Activated T-cell treated with anti-CD3 and anti-CD28 coated beads for 48 hours (primary cell): ENCODE measurements at places on chromosomes 11 and 22.

GRCh38 chr11:6745465-6746015 lies 26.2 kb downstream of the OR2AG2 start:
- DNase-seq: no peak

DNA sequence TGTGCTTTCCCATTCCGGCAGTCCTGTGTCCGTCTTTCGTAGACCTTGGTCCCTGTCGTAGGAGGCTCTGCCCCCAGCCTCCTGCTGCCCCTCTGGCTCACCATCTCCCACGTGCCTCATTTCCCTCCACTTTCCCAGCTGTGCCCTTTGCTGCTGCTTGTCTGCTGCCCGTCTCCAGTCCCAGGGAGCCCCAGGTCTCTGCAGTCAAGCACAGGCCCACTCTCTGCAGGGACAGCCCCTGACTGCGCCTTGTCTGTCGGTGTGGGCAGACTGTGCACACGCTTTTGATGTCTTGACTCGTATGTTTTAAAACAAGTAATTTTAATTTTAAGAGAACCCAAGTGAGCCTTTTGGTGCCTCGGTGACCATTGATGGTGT lies 12.4 kb downstream of the DGCR8 start:
- no peak for DNase-seq

DNA sequence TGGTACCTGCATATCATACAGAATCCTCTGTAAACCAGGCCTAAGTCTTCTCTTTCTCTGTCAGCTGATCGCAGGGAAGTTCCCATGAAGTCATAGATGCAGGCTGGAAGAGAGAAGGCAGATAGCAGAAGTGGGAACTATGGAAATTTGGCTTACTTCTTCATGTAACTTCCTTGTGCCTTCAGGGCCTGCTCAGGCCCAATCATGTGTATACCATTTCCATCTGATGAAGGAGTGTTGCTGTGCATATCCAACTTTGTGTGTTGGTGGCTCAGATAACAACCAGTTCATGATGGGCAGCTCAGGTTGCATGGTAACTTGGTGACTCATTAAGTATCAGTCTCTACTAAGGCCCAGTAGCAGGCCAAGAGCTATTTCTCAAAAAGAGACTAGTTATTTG lies 53.1 kb upstream of the CEP295 start:
- DNase-seq: no peak

DNA sequence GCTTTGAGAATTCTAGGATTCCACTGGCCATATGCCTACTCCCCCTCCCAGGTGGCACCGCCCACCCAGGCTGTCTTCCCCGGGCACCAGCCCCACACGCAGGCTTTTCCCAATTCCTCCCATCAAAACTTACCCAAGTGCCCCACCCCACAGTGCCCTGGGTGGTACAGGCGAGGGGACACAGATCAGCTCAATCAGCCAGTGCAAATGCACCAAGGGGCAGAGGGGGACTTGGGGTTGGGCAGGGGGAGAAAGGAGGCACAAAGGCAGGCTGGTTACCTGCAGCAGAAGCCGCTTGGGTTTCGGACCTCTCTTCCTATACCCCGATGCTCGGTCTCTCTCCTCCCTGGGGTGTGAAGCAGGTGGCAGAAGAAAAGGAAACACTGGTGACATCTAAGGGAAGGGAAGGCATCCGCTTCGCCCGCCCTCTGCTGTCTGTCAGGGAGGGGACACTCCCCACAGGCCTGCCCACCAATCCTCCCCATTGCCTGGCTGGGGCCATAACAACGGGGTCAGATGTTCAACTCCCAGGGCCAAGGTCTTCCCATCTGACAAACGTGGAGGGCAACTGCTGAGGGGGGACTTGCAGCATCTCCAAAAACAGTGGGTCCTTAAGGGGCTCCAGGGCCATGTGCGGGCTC lies 14.0 kb downstream of the CBX7 start:
- DNase-seq: no peak

DNA sequence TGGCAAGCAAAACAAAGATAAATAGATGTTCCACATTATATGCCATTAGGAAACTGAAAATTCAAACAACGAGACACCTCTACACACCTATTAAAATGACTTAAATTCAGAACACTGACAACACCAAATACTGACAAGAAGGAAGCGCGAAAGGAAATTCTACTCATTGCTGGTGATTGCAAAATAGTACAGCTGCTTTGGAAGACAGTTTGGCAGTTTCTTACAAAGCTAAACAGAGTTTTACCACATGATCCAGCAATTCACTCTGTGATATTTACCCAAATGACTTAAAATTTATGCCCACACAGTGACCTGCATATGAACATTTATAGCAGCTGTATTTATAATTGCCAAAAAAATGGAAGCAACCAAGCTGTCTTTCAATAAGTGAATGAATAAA lies 232.6 kb downstream of the CASP12 start:
- no peak for DNase-seq

DNA sequence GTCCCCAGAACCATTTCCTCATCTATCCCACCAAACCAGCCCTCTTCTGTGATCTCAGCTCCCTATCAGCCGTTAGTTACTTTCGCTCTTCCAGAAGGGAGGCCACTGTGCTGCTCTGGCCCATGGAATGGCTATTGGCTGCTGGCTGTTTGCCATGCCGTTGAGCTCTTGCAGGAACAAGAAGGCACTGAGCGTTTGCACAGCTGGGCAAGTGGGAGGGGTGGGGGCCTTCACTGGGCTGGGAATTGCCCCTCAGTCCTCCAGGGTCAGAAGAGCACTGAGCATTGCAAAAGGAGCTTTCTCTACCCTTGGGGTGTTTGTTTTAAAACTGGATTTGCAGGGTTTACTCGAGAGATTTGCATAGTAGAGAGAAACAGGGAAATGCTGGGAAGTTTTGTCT lies 129.0 kb upstream of the PARVA start:
- no peak for DNase-seq

- no peak for DNase-seq
Measured at GRCh38 chr22:26968859-26969523, 311.6 kb downstream of the MIAT start.

- DNase-seq: no peak
Measured at GRCh38 chr11:12009617-12010321, 1.3 kb upstream of the DKK3 start.

- no peak for DNase-seq
Measured at GRCh38 chr11:72606748-72607468, 67.3 kb downstream of the PDE2A start.

DNA sequence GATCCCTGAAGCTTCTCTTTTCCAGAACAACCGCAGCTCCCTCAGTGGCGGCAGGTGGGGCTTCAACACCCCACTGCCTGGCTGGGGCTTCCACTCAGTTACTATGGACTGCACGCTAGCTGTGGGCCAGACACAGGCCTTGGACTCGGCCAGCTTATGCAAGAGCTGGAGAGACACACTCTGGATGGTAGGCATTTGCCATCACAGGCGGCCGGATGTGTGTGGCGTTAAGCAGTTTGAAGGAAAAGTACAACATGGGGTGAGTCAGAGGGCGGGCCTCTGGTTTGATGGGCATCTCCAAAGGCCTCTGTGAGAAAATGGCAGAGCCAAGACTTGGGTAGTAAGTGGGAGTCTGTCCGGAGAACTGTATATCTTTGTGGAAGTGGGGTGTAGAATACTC lies 17.6 kb downstream of the KCNJ4 start:
- no peak for DNase-seq

DNA sequence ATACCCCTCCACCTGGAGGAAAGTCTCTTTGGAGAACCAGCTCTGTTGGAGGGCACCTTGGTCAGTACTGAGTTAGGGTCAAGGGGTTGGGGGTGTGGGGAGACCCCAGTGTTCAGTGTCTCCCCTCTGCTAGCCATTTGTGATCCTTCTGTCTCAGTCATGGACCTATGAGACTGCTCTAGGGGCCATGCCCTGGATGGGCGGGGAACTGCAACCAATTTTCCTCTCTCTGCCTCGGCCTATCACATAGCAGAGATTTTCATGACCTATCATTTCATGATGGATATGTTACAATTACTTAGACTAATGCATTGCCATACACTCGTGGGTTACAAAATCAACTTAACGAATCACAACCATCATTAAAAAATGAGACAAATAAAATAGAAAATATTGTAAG lies 7.4 kb downstream of the OTOG start:
- DNase-seq: no peak

- DNase-seq: no peak
Measured at GRCh38 chr11:4644233-4644632, 451 bp downstream of the OR51E1 start.

DNA sequence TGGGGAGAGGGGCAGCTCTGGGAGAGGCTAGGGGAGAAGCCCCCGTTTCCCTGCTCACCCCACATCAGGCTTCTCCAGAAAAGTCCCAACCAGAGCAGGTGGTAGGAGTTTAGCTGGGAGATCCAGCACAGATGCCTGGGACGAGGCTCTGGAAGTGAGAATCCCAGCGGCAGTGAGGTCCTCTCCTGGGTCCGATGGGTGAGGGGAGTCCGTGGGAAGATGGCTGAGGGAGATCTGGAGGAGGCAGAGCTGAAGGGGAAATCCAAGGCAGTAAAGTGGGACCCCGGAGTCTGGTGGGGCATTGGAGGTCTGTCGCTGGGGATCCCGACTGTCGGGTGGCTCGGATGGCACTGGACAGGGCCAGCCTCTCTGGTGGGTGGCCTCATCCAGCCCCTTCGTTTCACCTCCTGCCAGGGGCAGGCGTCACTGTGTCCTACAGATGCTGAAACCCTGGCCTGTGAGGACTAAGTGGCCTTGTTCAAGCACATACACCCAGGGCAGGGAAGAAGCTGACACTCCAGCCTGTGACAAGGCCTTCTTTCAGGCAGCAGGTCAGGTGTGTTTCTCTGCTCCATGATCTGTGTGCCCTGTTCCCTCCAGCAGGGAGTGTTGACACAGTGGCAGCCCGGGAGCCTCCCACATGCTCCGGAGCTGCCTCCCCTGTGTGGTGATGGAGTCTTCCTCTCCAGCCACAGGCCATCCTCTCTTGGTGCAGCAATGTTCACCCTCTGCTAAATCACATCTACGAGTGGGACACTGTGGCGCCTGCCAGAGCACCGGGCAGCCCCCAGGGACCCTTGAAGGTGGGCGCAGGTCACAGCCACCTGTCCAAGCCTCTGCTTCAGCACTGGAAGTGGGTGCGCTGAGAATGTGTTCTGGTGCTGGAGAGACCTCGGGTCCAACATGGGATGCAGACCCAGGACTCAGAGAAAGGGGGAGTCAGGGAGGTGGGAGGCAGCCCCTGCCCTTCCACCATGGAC lies 850.8 kb downstream of the BRD1 start:
- DNase-seq: no peak

DNA sequence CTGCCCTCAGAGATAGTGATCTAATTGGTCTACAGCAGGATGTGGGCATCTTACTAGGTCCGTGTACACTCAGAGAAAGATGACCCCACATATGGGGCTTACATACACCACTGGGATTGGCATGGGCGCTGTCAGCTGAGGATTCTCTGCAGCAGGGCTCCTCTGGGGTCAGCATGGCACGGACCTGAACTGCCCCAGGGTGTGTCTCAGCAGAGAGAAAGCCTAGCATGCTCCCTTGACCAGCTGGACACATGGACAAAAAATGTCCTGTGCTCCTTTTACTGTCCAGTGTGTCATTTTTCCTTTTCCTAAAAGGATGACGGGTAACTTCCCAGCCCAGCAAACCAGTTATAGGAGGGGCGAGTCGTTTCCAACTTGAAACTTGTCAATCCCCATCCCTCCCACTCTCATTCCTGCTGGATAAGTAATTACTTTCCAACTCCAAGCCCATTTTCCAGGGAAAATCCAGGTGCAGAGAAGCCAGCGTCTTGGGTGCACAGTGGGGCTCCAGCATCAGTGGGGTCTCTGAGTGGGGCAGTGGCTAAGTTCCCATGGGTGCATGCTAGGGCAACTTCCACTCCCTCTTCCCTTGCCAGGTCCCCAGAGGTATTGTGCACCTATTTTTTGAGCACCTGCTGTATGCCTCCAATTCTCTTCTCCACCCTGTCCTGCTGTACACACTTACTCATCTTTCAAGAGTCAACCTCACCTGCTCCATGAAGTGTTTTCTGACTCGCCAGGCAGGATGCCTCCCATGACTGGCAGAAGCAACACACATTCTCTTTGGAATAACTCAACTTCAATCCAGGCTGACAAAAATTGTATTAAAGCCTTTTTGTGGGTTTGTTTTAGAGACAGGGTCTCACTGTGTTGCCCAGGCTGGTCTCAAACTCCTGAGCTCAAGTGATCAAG lies 5.0 kb downstream of the VSTM5 start:
- DNase-seq: no peak

- no peak for DNase-seq
Measured at GRCh38 chr11:35529971-35530495, 4.6 kb upstream of the PAMR1 start.

GRCh38 chr11:17476317-17477083 lies at the start of gene ABCC8:
ABCC8 (minus strand) TSS chr11:17476845; CDS start chr11:17476776, 69 bp downstream.
- no peak for DNase-seq

- DNase-seq: no peak
Measured at GRCh38 chr11:67452141-67452952, at the start of gene GPR152. GPR152 (minus strand) TSS chr11:67452729; CDS start chr11:67452724, 5 bp downstream.

DNA sequence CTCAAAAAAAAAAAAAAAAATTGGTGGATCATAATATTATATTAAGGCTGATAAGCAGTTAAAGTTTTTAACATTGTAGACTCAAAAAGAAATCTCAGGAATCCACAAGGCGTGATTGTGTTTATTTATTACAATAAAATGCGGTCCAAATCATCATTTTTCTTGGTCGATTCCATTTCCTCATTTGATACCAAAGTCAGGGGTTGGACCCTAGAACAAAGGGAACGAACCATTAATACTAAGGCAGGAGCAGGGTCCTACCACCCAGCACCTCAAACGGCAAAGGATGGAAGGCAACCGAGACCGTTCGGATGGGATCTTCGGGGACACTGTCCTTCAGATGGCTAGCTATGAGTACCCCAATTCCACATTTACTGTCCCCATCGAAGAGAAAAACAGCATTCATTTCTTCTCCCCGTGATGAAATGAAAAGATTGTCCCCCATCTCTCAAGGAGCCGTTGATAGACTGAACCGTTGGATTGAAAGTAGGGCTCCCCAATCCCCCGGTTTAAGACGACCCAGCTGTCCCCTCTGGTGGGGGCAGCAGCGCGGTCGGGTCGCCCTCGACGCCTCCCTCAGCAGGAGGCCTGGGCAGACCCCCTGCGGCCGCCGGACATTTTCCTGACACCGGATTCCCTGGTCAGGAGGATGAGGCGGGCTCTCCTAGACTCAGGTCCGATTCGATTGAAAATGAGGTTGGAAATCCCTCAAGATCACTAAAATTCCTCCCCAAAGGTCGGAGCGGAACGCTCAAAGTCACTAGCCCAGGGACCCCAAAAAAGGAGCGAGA lies 607 bp downstream of the DMC1 start:
- peak; percentile 11 for DNase-seq
